Gastrocnemius medialis (tissue), 4 donors: ENCODE measurements at places on chromosomes 4 and X. TPM values are rescaled to one million over a fixed set of nuclear protein-coding genes. Genes with fewer than 3 reads are reported as not detected.

The DSPP gene
- not detected for total RNA-seq

The GPC3 gene
- 5.8 TPM for total RNA-seq

The LAP3 gene
- total RNA-seq: 63.7 TPM

The MXRA5 gene
- total RNA-seq: not detected

The MAP3K15 gene
- not detected for total RNA-seq

The MFSD8 gene
- 7.2 TPM for total RNA-seq

The TLR10 gene
- not detected for total RNA-seq

The FATE1 gene
- total RNA-seq: not detected

The GAGE13 gene
- total RNA-seq: not detected

The MTCP1 gene
- not detected for total RNA-seq

The SPANXD gene
- total RNA-seq: not detected

The EMD gene
- 50.5 TPM for total RNA-seq

The TMEM144 gene
- 0.51 TPM for total RNA-seq

The TMEM150C gene
- 13.5 TPM for total RNA-seq

The PNMA3 gene
- not detected for total RNA-seq

The SASH3 gene
- 1.7 TPM for total RNA-seq

The ZFX gene
- total RNA-seq: 63.3 TPM

The USP51 gene
- 0.09 TPM for total RNA-seq

The NAA10 gene
- total RNA-seq: 76.3 TPM

The PAGE2 gene
- not detected for total RNA-seq
